Cortex of kidney (tissue), 1 donor: ENCODE measurements at places on chromosomes 7 and 10.

- no peak for DNase-seq
Observed at GRCh38 chr7:153430931-153431330, 621.3 kb upstream of the DPP6 start.

DNA sequence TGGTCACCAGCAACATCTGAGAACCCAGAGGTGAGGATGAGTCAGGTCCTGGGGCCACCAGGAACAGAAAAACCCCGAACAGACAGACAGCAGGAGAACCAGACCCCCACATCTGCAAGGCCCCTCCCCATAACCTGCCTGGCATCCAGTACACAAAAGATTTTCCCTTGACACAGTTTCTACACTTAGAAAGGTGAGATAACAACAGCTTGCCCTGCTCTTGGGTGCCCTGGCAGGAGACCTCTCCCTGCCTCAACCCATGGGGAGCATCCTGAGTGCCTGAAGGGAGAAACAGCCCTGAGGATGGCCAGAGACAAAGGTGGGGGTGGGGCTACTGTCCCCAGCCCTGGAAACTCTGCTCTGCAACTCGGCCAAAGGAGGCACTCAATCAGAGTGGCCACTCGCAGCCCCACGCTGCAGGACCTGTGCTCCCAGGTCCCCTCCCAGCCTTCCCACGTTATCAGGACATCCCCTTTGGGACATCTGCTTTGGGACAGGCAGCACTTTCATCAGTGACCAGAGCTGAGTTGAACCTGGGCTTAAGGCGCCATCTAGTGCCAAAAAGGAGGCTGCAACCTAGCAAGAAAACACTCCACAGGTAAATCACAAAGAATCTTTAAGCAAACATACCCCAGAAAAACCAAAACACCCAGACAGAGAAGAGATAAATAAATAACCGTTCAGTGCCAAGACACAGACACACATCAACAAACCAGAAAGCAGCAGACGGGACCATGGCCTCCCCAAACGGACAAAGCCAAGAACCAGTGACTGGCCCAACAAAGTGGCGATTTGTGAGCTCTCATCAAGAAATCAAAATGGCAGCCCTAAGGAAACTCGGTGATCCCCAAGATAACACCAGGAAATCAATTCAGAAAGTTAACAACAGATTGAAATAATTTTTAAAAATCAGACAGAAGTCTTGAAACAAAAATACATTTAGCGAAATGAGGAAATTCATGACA lies 233.7 kb downstream of the PTPRN2 start:
- no peak for DNase-seq

- DNase-seq, result no peak
Observed at GRCh38 chr7:26459540-26460193, 168.0 kb downstream of the SNX10 start.

DNA sequence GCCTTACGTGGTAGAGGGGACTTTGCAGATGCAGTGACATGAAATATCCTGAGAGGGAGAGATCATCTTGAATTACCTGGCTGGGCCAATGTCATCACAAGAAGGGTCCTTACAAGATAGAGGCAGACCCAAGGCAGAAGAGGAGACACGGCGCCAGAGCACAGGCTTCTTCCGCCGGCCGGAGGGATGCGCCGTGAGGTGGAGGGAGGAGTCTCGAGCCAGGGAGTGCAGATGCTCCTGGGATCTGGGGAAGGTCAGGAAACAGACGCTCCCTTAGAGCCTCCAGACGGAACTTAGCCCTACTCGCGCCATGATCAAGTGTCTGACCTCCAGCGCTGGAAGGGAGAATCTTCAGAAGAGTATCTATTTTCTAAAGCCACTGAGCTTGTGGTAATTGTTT lies 304.8 kb downstream of the GLRX3 start:
- no peak for DNase-seq
